ENCODE measurements at places on chromosomes 6 and 20.

DNA sequence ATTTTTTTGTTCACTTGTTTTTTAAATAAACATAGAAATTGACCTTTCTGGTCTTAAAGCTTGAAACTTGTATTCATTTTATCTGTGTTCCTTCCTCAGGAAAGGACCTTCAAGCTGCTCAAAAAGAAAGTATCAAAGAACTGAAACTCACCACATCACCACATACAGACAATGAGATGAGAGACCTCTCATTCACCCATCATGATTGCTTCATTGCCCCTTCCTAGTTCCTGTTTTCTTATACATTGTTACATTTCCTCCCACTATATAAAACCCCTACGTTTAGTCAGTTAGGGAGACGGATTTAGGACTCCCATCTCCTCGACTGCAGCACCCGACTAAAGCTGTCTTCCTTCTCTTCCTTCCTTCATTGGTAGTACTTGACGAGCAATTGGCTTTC, 180.5 kb upstream of the OPRM1 start:
- DNase-seq: no peak

- no peak for DNase-seq
These were observed 206.8 kb downstream of the SIM1 start for GRCh38 chr6:100257793-100258395.

DNA sequence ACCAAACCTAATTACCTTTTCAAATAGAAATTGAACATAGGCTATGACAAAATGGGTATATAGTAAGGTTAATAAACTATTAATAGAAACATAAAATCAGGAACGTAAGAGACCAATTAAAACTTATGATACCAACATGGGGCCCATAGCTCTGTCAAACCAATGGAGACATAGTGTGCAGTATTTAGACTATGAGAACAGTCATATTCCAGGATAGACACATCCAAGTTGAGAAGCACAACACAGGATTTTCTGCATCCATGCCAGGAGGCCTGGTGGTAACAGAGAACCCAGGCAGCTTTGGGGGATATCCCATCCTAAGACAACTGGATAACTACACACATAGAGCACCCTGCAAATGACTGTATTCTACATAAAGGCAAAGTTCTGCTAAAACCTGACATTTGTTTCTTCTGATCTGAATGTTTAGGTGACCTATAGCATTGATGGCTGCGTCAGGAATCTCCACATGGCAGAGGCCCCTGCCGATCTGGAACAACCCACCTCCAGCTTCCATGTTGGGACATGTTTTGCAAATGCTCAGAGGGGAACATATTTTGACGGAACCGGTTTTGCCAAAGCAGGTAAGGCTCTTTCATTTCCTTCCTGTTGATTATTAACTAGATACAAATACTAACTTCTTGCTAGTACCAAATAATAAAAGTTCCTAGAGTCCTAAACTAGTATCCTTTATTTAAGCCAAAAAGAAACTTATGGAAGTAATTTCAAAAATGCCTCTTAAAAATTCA, 202.7 kb downstream of the ARHGAP18 start:
- no peak for DNase-seq

DNA sequence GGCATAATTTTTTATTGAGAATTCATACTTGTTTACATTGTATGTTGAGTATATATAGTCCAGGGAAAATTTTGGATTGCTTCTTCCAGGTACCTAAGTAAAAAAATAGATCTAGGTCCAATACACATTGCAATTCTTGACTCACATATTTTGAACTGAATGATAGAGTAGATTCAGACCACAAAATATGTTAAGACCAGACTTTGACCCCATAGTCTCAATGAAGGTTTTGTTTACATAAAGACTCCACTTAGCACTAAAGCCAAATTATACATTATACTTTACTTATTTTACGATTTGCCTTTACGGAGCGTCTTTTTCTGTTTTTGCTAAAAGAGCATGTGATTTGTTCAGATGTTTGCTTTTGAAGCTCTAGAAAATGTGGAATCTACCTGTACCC, 144.1 kb upstream of the PTCHD4 start:
- DNase-seq: no peak

- no peak for DNase-seq
These were observed at the start of gene BPI for GRCh38 chr20:38303908-38304379. Gene BPI, plus strand, starts transcription at chr20:38304156. Its CDS starts 68 bp downstream, at chr20:38304224.

GRCh38 chr20:5719861-5720403, 30.3 kb upstream of the SHLD1 start:
- no peak for DNase-seq

DNA sequence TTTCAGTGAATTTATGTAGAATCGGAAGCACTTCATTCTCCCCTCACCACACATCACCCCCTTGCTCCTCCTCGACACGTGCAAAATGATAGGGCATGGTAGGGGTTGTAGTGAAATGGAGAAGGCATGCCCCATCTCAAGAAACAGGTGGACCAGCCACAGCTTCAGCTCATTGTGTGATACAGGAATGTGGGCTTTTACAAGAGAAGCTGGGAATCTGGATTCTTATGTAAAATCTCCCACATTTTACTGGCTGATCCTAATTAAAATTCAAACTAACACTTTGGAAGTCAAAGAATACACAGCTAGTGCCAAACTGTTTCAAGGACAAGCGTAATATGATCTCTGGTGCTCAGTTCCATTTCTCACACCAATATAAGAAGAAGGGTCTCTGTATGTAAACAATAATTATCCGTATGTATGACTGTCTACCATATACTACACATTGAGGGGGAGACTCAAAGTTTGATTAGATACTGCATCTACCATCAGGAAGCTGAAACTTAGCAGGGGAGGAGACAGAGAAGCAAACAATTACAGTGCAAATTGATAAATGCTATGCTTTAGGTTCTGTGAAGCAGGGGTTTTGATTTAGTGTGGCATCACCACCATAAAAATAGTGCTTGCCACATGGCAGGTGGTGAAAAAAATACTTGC, 24.3 kb upstream of the KIAA0408 start:
- DNase-seq: no peak

GRCh38 chr6:52049252-52050050, 38.0 kb downstream of the PKHD1 start:
- DNase-seq: no peak

DNA sequence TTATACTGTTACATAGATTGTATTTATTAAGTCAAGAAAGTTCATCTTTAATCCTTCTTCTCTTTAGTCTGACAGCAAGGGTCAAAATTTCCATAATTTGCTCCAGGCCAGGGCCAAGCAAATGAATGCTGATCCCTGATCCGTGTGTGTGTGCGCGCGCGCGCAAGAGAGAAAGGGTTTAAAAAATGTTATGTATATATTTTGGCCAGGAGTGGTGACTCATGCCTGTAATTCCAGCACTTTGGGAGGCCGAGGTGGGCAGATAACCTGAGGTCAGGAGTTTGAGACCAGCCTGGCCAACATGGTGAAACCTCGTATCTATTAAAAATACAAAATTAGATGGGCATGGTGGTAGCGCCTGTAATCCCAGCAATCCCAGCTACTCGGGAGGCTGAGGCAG, 61.7 kb downstream of the GTF2H5 start:
- no peak for DNase-seq

DNA sequence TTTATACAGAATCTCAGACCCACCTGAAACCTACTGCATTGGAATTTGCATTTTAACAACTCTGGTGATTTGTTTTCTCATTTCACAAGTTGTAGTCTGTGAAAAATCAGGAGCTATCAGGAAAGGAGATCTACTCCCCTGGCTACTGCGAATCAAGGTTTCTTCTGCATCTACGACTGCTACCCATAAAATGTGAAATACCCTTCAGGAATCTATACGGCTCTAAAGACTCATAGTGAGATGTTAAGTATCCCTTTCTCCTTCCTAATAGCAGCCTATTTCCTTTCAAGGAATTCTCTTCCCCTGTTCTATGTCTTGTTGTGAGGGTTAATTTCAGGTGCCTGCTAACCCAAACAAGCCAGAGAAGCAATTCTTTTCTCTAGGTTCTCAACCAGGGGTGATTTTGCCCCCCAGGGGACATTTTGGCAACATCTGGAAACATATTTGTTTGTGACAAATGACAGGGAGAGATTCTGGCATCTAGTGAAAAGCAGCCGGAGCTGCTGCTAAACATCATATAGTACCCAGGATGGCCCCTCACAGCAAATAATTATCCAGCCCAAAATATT, 26.3 kb downstream of the WFDC3 start:
- DNase-seq: no peak

GRCh38 chr6:82185948-82186535, 61.5 kb downstream of the IBTK start:
- no peak for DNase-seq

GRCh38 chr20:44758247-44759101, 12.8 kb downstream of the KCNK15 start:
- no peak for DNase-seq

DNA sequence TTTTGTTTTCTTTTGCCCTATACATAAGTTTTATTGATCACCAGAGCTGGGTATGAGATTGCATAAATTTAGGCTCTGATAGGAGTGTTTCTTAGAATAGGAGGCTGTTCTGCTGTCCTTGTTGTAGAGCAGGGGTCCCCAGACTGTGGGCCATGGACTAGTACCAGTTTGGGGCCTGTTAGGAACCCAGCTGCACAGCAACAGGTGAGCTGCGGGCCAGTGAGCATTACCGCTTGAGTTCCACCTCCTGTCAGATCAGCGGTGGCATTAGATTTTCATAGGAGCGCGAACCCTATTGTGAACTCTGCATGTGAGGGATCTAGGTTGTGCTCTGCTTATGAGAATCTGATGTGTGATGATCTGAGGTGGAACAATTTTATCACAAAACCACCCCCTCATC, 26.2 kb downstream of the PHF3 start:
- DNase-seq: no peak

Measured in stimulated activated effector memory CD8-positive, alpha-beta T cell treated with anti-CD3 and anti-CD28 coated beads, Interleukin-12 subunit alpha, Interleukin-12 subunit beta, amount 100 ng/mL, for 72 hours (primary cell).